MG63 (cell line): ENCODE measurements at places on chromosomes 7 and 10. TPM values are rescaled to one million over a fixed set of nuclear protein-coding genes. Genes with fewer than 3 reads are reported as not detected.

DNA sequence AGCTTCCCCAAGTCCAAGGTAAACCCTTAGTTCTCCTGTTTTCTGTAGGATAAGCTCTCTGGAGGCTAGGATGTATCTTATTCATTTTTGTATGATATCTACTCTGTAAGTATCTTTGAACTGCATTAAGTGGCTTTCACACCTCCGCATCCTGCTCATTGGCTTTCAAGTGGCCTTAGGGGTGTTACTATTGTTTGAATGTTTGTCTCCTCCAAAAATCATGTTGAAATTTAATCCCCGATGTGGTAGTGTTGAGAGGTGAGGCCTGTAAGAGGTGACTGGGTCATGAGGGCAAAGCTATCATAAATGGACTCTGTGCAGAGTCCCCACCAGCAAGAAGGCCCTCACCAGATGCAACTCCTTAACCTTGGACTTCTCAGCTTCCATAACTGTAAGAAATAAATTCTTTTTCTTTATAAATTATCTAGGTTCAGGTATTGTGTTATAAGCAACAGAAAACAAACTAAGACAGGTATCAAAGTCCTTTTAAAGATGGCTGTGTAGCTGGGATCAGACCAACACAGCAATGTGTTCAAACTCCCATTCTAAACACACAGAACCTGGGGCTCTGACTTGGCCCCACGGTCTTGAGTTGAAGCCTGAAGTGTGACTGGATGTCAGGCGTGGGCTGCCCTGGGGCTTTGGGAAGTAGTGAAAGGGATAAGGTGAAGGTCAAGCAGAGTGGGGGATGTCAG is 25.9 kb downstream of the TBXAS1 start:
- DNase-seq: no peak

- no peak for DNase-seq
Observed at GRCh38 chr7:91553410-91553895, 289.2 kb downstream of the FZD1 start.

DNA sequence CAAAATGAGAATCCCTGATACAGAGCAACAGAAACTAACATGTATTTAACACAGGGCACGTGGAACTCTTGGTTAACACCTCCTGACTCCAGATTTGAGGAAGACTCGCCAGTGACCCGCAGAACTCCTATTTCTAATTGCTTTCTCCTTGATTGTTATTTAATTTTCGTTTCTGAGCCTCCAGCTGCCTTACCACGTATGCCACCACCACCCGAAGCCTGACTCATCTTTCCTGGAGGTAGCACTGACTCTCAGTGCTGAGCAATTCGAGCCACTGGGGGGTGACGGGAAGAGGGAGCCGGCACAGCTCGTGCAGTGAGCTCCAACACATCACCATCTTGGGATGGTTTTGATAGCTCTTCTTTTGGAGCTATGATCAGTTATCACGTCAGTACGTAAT is 273.9 kb upstream of the MGMT start:
- DNase-seq: peak; percentile 82

DNA sequence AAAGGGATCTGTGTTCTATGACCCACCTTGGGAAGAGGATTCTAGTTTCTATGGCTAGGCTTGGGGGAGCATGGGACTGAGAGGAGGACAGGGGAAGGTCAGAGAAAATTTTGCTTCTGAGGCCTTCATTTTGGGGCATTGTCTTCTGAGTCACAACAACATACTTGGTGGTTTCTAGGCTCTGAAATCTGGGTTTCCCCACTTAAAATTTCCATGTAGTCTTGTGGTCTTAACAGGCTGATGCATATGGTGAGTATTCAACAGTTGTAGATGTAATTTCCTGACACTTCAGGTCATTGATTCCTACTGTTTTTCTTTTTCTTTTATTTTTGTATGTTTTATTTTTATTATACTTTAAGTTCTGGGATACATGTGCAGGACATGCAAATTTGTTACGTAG is 88.5 kb downstream of the ANKRD7 start:
- no peak for DNase-seq

- no peak for DNase-seq
Observed at GRCh38 chr7:39592586-39592985, 26.4 kb downstream of the YAE1 start.

- no peak for DNase-seq
Observed at GRCh38 chr7:84250452-84250851, 55.9 kb upstream of the SEMA3A start.

Gene TAS2R41
- total RNA-seq: not detected in 2 replicates

DNA sequence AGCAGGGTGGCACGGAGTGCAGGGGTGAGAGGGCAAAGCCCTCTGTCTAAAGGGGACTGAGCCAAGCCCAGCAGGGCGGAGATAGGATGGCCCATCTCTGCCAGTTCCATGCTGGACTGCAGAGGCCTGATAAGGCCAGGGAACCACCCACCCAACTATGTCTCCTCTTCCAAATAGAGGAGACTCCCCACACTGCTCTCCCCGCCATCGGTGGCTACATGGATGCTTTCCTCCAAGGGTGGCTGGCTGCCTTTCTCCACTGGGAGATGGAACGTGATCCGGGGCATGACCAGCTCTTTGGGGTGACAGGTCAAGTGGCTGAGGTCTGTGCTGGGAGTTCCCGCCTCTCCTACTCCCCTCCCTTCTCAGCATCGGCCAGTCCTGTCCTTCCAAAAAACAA is 58.1 kb upstream of the MXI1 start:
- DNase-seq: no peak

Gene ARHGEF5
- 2.0 and 2.7 TPM in 2 replicates for total RNA-seq

Gene ASZ1
- not detected in 2 replicates for total RNA-seq

Gene GPR37
- 0.07 TPM in 1 of 2 replicates, not detected in the other for total RNA-seq

- no peak for DNase-seq
Observed at GRCh38 chr10:109187677-109188076, 735.6 kb downstream of the XPNPEP1 start.

- no peak for DNase-seq
Observed at GRCh38 chr7:24786306-24786705, 29.0 kb upstream of the GSDME start.

DNA sequence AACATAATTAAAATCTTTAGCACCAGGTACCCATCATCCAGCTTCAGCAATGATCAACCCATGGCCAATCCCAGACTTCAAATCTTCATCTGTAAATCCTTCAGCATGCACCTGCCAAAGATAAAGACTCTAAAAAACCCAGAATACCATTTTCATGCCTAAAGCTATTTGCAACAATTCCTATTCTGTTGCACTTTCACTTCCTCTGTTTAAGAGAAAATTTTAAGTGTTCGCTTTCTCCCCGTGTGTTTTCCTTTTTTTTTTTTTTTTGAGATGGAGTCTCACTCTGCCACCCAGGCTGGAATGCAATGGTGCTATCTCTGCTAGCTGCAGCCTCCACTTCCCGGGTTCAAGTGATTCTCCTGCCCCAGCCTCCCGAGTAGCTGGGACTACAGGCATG is 31.8 kb upstream of the HTR5A start:
- DNase-seq: no peak

Gene NOS3
- 0.20 TPM in 1 of 2 replicates, not detected in the other for total RNA-seq

Gene SHOC2
- 11.1 and 15.4 TPM in 2 replicates for total RNA-seq

DNA sequence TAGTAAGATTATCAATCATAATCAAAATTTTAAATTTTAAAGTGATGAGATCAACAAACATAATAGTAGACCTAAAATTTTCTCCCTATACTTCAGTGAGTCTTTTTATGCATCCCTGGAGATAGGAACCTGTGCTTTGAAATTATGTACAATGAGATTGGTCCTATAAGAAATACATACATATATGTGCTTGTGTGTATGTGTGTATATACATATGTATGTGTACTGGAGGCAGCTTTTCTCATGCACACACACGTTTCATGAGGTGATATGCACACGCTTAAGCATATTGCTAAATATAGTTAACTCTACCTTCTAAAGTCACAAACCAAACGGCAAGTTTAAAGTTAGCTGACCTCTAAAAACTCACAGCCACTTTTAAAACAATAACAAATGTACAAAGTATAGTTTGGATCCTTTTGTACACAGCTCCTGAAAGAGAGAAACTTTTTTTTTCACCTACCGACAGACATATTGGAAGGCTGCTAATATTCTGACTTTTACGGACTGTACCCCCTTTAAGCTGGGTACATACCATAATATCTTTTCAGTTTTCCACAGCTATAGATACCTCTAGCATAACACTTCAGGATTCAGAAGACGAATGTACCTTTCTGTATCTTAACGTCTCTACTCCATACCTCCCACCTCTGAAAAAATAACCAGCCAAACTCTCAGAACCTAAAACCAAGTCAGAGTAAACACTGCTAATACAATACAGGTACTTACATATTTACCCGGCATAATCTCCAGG is 3.3 kb downstream of the ITGB1 start:
- DNase-seq: no peak

DNA sequence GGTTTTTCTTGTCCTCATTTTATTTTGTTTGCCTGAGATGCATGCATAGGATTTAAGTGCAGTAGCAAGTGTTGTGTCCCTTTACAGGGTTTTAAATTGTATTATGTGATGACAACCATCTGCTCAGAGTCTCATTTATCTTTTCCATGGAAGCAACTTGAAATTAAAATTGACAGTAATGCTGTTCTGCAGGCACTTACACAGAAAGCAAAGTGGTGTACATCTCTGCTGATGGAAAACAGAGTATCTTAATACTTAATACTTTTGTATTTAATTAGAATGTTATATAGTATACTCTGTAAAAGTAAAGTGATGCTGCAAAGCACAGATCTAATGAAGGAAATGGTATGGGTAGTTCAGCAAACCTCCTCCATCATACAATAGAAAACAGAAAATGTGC is 482.9 kb downstream of the POM121L12 start:
- DNase-seq: no peak

DNA sequence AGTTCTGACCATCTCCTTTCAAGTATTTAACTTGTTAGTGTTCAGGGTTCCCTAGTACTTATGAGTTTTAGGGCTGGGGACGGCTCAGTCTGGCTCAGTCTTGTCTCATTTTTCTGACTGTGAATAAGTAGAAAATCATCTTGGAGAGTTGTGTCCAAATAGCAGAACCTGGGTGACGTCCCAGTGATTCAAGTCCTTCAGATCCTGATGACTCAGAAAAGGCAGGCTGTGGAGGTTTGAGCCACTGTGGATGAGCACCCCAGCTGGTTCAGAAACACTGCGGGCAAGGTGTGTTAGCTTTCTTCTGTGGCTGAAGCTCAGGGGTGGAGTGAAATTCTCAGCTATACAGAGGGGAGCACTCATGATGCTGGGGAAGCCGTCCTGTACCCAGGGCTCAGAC is 154.4 kb upstream of the NPY start:
- DNase-seq: peak; percentile 83

DNA sequence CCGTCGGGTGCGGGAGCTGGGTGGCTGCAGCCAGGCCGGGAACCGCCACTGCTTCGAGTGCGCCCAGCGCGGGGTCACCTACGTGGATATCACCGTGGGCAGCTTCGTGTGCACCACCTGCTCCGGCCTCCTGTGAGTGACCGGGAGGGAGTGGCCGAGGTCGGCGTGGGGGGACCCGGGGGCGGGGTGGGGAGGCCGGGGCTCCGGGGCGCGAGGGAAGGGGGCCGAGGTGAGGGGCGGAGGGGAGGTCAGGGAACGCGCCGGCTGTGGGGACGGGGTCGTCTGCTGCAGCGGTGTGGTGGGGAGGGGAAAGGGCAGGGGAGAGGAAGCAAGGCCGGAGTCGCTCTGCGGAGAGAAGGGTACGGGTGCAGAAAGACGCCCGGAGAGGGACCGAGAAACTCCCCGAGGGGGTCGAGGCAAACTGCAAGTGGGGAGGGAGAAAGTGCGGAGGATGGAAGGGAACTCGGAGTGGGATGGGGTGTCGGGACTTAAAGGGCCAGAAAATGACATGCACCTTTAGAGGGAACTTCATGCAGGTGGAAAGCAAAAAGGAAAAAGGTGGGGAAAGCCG is 518 bp downstream of the AGFG2 start:
- DNase-seq: no peak

- DNase-seq: no peak
Observed at GRCh38 chr7:41085244-41085643, 617.6 kb downstream of the INHBA start.

- DNase-seq: no peak
Observed at GRCh38 chr10:63935705-63936104, 414.5 kb downstream of the REEP3 start.

GRCh38 chr7:82164813-82165212 is 278.8 kb downstream of the CACNA2D1 start:
- peak; percentile 26 for DNase-seq

DNA sequence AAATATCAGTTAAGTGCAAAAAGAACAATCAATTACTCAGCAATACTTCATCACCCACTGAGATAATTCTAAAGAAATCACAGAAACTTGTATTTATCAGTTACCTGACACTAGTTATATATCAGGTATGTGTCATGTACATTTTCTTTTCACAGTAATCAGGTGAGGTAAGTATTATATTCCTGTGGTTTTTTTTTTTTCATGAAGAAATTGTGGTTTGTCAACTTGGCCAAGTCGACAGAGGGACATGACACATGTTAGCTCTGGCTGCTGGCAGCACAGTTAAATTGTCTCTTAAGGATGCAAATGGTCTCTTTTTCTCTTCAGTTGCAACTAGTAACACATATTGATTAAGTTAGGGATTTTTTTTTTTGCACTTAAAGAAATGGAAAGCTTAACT is 13.7 kb upstream of the GPR141 start:
- no peak for DNase-seq

DNA sequence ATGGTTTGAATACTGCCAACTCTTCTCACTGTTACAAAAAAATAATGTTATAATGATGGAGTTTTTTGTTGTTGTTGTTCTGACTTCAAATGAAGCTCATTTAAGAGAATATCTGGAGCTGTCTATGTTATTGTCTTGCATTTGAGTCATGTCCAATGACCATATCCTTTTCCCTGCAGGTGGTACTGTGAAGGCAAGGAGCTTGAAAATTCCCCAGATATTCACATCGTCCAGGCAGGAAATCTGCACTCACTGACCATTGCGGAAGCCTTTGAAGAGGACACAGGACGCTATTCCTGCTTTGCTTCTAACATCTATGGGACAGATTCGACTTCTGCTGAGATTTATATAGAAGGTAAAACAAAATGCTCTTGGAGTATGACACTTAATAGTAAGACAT is 33.5 kb downstream of the MYPN start:
- DNase-seq: no peak

DNA sequence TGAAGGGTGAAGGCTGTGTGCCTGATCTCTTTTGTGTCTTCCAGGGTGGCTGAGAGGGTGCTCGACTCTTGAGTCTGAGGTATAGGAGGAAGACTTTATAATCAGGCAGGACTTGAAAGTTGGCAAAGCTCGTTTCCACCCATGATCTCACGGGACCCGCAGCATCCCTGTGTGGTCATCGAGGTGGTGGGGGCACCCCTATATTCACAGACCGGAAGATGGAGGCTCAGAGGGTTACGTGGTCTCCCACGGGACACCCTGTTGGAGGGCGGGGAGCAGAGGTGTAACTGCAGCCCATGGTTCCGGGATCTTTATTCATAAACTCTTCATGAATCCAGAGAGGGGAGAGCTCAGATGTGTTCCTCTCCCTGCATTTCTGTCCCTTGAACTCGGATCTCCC is 9.6 kb upstream of the SHH start:
- no peak for DNase-seq

GRCh38 chr10:122263971-122264370 is 7.1 kb upstream of the BTBD16 start:
- peak; percentile 25 for DNase-seq
